ENCODE measurements at places on chromosomes 5 and 9.

- DNase-seq: no peak
Measured at GRCh38 chr9:110058304-110058953, 149.5 kb downstream of the C9orf152 start.

- no peak for DNase-seq
Measured at GRCh38 chr9:87086221-87086818, 139.0 kb upstream of the GAS1 start.

- no peak for DNase-seq
Measured at GRCh38 chr9:89314955-89315354, 3.3 kb upstream of the SECISBP2 start.

- DNase-seq: no peak
Measured at GRCh38 chr9:79955300-79955699, 383.5 kb downstream of the TLE4 start.

DNA sequence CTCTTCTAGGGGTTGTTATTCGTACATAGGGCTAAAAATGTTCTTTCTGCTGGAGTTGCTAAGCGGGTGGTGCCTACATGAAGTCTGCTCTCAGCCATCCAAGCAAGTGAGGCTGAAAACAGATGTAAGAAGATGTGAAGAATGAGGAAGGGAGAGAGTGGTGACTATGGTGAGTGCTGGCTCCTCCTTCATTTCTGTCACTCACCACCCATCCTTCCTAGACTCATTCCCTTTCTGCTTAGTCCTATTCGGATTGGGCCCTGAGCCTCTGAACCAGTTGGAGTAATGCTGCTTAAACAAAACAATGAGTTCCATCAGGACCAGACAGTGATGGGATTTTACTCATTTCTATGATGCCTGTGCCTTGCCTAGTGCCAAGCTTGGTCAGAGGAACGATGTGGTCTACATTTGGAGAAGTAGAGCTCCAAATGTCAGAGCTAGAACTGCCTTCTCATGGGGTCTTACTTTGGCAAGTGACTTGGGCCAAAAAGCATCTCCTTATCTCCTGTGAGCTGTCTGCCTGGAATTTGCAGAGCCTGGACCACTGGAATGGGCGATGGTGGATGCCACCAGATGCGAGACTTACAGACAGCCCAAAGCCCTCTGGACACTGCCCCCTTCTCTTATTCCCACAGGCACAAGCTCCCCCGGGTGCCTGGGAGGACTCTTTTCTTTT lies 192.9 kb downstream of the FBXL7 start:
- DNase-seq: no peak

DNA sequence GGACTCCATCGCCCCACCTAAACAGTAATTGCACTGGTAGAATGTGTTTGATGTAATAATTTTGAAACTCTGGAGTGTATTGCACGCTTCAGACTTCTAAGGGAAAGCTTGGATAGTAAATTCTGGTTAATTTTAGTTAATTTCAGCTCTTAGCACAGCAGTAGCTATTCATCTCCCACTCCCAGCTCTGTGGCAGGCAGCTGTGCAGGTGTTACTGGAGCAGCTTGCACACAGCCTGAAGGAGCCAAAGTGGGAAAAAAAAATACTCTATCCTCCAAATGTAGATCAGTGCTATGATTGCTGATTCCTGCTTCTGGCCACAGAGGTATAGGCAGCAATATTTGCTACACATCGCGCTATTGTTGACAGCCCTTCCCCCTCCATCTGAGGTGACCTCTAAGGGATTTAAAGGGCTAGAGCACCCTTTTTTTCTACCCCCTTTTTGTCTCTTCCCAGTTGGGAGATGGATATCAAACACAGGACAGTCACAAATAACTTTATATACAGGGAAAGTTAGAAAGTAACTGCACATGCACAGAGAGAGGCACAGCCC lies 97.4 kb downstream of the KCTD16 start:
- no peak for DNase-seq

- no peak for DNase-seq
Measured at GRCh38 chr9:98342098-98342819, 86.8 kb upstream of the TBC1D2 start.

DNA sequence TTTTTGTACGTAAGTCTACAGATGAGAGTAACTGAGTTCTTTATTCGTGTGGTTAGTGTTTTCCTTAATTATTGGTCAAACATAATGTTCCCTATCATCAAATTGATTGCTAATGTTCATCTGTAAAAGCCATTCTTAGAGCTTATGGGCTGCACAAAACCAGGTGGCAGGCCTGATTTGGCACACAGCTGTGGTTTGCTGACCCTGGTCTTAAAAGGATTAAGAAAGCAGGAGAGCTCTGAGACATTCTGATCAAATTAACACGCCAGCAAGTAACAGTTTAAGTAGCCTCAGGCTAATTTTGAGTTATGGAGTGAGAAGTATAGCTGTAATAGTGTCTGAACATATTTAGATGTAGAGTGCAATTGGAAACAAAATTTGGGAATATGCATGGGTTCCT lies 63.2 kb downstream of the PRR16 start:
- no peak for DNase-seq

GRCh38 chr5:21181609-21182125 lies 1193.7 kb upstream of the CDH18 start:
- DNase-seq: no peak

GRCh38 chr5:113047234-113047633 lies 70.6 kb downstream of the DCP2 start:
- DNase-seq: no peak

Data from NCI-H187 treated with DMSO at 0.1 percent for 48 hours (cell line).